ENCODE measurements at places on chromosomes 4 and X.

GRCh38 chr4:2934077-2934812, 29.0 kb downstream of the NOP14 start:
- DNase-seq, result no peak

GRCh38 chr4:176274441-176274840, 5.4 kb upstream of the ASB5 start:
- DNase-seq, result no peak

DNA sequence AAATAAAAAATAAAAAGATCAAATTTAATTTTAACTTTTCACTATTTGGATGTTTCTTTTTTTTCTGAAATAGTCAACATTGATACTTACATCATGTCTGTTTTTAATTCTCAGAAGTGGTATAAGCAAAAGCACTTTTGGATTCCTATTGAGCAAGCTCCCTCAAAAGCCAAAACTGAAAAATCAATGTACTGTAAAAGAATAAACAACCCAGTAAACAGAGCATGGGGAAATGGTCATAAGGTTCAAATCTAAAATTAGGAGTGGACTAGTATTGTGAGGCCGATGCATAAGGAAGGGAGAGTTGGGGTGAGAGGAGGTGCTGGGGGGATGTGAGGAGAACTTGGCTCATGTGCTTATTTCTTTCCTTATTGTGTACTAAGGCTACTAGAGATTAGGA, 37.9 kb downstream of the NUDT6 start:
- DNase-seq, result no peak

GRCh38 chrX:147351644-147352043, 537.1 kb upstream of the CXorf51A start:
- no peak for DNase-seq

DNA sequence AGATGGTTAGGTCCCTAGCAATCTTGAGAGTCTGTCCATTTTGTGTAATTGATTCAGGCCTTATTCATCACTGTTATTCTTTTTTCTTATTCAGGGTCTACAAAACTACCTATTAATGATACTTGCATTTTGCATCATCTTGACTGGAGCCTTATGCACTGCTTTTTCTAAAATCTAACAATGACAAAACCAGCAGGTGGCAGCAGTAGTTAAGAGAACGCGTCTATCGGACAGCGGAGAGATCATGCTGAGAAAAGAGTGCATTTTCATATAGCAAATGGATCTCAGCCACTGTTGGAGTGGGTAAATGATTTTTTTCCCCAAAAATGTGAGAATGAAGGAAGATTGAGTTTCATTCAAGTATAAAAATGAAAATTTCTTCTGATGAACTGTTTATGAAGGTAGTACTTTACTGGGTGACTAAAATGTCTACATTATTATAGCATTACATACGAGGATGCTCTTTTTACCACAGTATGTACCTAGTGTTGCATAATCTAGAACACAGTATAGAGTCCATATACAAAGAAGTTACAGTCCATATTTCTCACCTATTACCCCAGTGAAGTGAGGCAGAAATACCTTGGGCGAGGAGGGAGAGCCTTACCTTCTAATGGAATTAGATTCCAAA, 43.2 kb downstream of the TMEM144 start:
- peak; percentile 8 for DNase-seq

DNA sequence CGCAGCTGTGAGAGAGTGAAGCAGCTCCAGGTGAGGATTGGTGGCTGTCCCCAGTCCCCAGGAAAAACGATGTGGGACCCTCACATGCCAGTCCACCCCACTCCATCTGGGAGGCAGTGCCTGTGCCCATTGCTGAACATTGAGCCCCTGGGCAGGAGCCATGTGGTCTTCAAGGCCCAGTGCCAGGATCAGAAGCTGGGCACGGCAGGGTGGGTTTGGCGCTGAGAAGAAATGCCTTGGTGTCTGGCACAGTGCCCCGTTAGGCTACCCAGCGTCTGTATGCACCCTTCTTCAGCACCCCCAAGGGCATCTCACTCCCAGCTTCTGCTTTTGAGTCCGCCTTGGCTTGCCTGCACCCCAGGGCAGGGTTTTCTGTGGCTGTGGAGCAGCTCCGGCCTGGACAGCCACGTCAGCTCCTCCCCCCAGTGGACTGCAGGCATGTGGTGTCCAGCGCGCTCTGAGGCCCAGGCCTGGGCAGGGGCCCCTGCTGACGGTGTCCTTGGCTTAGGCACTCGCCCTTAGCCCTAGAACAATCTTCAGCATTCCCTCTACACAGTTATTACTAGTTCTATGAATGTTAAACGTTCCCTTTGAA, 28.6 kb downstream of the RGS12 start:
- no peak for DNase-seq

All from stimulated activated CD4-positive, alpha-beta T cell treated with anti-CD3 and anti-CD28 coated beads, Interleukin-15, amount 100 ng/mL, for 48 hours (primary cell).